ENCODE measurements at places on chromosomes 2 and 18.

- DNase-seq, result no peak
Measured at GRCh38 chr2:45684756-45685155, 33.3 kb downstream of the PRKCE start.

DNA sequence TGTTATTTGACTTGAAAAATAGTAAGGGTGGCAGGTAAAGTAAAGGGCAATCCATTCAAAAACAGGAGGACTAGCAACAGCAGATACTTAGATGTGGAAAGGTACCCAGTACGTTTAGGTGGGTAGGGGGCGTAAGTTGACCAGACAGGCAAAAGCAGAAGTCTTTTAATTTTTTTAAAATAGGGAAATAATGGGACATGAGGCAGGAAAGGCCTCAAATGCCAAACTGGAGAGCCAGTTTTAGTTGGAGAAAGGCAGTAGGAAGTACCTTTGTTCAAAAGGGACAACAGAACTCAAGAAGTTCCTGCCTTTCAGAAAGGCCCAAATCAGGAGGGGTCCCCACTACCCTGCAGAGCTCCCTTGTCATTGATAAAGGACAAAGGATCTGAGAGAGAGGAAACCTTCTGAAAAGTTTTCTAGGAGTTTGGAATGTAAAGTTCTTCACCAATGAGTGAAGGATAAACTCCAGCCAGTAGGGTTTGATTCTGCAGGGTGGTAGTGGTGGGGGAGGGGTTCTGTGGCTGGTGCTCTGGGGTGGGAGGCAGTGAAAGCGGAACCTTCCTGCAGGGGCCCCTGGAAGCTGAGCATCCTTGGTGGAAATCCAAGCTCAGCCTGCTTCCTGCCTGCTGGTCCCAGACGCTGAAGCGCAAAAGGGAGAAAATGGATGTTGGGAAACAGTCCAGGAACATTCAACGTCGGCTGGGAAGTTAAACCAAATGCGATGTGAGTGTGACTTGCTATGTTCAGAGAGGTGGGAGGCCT lies 40.1 kb downstream of the TMEM17 start:
- DNase-seq, result no peak

GRCh38 chr2:24049485-24050021 lies at the start of gene FKBP1B:
FKBP1B (plus strand) TSS chr2:24049741; CDS start chr2:24049850, 109 bp downstream.
- DNase-seq, result peak; percentile 60

GRCh38 chr2:190126798-190127197 lies 64.3 kb upstream of the MSTN start:
- DNase-seq, result no peak

DNA sequence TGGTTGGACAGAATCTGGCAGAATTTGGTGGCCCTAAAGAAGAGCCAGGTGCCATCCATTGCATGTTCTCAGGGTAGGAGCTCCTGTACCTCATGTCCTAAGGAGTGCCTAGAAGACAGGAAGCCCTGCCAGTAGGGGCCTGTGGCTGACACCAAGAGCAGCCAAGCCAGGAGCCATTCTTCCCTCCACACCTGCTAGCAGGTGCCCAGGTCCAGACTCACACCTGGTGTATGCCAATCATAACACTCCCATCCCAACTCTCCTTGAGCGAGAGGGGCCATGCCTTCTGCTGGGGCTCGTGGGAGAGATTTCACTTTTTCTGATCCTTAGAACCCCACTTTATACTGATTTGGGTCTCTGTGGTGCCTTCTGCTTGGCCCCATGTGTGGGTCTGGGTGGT lies 26.5 kb upstream of the TMEM37 start:
- no peak for DNase-seq
